ENCODE measurements at places on chromosomes 12 and 14.

DNA sequence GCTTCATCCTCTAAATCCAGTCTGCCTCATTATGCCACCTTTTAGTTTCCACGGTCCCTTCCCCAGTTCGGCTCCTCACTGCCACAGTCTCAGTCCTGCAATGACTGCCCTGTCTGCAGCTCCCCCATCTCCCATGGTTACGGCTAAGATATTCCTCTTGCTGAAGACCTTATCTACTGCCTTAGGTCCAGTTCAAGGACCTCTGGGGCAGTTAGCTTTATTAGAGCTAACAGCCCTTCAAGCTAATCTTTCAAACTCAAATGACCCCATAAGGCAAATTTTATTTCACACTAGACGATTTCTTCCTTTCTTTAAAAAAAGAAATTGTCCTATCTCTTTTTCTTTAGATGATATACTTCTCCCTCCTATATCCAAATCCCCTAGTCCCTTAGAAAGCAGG lies 214.7 kb downstream of the MON2 start:
- no peak for DNase-seq

DNA sequence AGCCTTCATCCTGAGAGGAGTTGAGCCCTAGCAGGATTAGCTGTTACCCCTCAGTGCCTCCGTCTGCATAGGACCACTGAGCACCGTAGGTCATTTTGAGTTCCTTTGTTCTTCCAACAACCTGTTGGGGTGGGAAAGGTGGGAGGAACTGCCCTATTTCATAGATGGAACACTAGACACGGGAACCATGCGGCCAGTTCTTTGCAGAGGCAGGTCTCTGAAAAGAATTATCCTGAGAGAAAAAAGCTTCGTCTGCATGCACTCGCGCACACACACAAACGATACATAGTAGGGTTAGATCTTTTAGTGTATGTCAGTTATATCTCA lies 28.5 kb downstream of the TRAFD1 start:
- DNase-seq = no peak

DNA sequence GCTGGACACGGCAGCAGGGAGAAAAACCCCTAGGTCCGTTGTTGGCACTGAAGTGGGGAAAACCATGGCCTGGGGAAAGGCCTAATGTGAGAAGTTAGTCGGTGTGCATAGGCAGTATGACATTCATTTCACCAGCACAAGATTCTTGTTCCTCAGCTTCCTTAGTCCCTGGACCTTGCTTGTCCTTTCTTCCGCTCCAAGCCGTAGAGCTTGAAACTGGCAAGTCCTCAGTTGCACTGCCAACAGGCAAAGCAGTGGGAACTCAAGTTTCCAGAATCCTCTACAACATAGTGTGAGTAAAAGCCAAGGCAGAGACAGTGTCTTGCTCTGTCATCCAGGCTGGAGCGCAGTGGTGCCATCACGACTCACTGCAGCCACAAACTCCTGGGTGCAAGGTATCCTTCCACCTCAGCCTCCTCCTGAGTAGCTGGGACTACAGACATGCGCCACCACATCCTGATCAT lies 138.5 kb upstream of the AMIGO2 start:
- no peak for DNase-seq

DNA sequence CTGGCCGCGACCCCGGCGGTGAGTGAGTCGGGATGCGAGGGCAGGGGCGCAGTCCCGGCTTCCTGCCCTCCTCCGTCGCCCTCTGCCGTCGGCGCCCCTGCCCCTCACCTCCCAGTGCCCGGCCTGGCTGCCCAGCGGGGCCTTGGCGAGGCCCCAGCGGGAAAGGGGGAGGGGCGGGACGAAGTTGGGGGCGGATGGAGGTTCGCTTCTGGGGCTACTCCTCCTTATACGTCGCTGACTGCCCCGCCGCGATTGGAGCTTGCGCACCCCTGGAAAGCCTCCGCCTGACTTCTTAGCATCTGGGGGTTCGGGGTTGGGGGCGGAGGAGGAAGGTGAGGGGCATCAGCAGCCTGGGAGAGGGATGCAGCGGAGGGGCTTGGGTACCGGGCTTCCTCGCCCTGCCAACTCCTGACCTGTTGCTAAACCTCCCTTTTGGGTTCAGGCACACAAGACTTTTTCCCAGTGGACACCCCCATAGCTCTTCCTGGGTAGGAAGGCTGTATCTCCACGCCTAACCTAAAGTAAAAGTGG lies 406 bp downstream of the TMEM263 start:
- peak; percentile 92 for DNase-seq

DNA sequence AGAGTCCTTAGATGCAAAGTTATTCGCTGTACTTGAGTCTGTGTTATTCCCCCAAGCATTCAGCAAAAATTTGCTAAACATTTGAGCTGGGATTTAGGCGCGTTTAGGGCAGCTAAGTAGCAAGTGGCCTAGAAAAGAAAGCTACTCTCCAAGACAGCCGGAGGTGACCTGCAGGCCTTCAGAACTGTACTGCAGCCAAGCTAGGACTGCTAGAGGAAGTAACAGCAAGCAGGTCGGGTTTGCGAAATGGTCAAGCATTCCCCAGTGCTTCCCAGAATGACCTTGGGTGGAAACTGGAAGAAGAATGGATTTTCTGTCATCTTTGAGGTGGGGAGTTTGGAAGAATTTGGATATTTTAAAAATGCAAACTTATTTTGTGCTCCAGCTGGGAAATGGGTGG lies 287.5 kb downstream of the FOXN3 start:
- no peak for DNase-seq

- no peak for DNase-seq
These were observed 9.8 kb downstream of the MEG3 start for GRCh38 chr14:100835548-100836310.

DNA sequence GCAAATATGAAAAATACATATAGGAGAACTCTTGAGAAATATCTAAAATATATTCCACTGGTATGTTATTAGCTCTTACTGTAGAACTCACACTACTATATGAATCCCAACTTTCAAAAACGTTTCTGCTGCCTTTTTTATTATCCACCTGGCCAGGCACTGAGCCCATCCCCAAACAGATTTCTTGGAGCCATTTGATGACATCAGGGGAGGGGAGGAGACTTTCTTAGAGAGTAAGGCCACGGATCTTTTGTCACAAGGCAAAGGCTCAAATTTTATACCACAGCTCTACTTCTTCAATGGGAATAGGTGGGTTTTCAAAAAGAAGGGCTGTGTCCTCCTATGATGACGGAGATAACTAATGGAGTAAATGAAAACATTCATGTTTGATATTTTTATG lies 83.0 kb downstream of the SLC25A21 start:
- no peak for DNase-seq

GRCh38 chr12:54502485-54502884 lies 4.9 kb downstream of the NCKAP1L start:
- no peak for DNase-seq

DNA sequence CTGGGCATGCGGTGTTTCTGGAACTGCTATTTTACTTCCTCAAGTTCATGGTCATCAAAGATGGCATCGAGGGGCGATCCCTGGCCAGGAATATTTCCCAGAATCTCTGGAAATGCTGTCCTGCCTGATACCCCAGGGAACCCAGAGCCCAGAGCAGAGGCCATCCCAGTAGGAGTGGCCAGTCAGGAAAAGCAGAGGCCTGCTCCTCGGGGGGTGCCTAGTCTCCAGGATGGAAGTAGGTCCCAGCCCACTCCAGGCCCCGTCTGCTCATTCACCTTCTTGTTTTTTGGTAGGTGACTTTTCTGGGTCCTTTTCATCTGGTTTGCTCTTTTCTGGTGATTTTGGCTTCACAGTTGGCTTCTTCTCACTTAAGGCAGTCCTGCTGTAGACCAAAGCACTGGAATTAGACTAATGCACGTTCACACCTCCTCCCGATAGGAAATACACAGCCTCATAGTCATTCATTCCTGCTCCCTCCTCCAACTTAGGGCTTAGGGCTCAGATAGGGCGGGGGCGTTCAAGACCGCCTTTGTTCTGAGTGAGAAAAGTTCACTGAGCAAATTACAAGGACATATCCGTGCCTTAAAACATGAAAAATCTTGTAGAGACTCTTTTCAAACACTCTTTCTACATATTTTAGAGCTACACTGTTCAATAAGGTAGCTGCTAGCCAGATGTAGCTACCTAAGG lies 51.1 kb downstream of the TRAFD1 start:
- no peak for DNase-seq

DNA sequence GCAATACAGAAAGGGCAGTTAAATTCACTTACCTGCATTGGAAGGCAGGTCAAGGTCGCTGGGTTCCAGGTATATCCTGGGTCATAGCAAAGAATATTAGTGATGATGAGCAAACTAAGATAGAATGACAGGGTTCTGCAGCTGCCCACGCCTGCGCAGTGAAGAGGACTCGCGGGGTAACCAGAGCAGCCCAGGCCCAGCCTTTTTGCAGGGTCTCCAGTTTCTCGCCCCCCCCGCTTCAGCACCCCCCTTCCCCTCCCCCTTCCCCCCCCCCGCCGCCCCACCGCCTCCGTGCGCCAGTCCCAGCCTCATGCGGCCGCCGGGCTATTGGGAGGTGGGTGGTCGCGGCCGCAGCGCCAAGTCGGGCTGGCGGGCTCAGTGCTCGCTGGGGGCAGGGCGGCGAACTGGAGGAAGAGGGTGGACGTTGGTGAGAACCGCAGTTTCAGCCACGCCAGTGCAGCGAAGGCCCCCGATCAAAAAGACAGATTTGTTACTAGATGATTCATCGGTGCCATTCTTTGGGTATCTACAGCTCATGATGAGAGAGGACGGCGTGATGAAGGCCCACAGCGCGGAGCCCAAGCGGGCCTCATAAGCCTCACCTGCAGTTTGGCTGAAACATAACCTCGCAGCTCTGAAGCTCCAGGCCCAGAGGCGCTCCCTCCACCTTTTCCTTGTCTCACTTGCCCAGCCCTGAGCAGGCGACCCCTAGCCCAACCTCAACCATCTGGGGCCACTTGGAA lies 20.2 kb downstream of the SLC2A3 start:
- DNase-seq = peak; percentile 32

- peak; percentile 37 for DNase-seq
These were observed 703 bp downstream of the ASCL4 start for GRCh38 chr12:107775093-107775721.

DNA sequence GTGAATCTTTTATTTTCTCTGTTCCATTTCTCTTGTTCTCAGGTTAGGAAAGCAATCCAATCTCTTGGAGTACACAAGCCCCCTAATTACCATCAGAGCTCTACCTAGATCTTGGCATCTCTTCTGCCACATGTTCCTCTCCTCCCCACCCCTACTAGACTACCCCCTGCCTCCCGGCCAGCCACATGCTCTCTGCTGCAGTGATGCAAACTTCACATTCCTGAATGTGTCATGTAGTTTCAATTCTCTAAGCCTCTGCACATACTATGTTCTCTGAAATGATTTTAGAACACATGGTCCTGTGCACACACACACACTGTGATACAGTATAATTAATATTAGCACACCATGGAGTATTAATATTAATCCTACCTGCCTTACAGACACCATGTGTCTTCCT lies 104.6 kb downstream of the EFCAB11 start:
- DNase-seq = no peak

- peak; percentile 67 for DNase-seq
These were observed 4.4 kb downstream of the RNF10 start for GRCh38 chr12:120538281-120539156.

DNA sequence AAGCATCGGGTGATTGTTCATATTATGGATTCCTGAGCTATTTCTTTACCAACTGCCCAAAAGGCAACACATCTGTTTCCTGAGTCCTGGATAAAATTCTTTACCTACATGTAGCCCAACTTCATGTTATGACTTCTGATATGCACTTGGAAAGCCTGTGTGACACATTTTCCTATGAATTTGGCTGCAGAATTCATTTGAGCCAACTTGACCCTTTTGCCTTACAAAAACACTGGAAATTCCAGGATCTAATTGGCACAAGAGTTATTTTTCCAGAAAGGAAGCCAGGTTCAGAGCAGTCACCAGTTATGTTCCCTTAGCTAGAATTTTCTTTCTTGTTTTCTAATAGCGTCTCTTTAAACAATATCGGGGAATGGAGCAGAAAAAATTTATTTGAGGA lies 202.5 kb upstream of the LRIG3 start:
- no peak for DNase-seq

GRCh38 chr12:116426391-116427136 lies 132.6 kb upstream of the MAP1LC3B2 start:
- DNase-seq = peak; percentile 86

DNA sequence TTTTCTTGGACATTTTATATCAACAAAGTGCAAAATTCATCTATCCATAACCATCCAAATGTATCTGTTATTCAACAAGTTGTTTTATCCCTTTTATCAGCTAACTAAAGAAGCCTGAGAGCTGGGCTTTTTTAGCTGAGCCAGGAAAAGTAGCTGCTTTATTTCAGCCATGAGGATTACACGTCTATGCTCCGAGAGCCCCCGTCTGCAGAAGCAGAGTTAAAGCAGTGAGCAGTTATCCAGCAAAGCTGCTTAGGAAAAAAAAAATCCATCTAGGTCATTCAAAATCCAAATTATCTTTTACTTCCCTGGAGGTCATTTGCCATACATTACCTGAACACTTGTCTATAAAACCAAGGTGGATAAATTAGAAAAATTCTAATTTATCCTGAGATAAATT lies 15.7 kb upstream of the HECTD1 start:
- DNase-seq = no peak

- DNase-seq = no peak
These were observed 18.9 kb downstream of the USP15 start for GRCh38 chr12:62279058-62279457.

All from stomach (tissue), 19 donors.